SHP77 treated with DMSO at 0.1 percent for 48 hours (cell line): ENCODE measurements at places on chromosomes 5 and 9.

- DNase-seq: no peak
Observed at GRCh38 chr9:137434498-137435380, 6.4 kb downstream of the ENTPD8 start.

DNA sequence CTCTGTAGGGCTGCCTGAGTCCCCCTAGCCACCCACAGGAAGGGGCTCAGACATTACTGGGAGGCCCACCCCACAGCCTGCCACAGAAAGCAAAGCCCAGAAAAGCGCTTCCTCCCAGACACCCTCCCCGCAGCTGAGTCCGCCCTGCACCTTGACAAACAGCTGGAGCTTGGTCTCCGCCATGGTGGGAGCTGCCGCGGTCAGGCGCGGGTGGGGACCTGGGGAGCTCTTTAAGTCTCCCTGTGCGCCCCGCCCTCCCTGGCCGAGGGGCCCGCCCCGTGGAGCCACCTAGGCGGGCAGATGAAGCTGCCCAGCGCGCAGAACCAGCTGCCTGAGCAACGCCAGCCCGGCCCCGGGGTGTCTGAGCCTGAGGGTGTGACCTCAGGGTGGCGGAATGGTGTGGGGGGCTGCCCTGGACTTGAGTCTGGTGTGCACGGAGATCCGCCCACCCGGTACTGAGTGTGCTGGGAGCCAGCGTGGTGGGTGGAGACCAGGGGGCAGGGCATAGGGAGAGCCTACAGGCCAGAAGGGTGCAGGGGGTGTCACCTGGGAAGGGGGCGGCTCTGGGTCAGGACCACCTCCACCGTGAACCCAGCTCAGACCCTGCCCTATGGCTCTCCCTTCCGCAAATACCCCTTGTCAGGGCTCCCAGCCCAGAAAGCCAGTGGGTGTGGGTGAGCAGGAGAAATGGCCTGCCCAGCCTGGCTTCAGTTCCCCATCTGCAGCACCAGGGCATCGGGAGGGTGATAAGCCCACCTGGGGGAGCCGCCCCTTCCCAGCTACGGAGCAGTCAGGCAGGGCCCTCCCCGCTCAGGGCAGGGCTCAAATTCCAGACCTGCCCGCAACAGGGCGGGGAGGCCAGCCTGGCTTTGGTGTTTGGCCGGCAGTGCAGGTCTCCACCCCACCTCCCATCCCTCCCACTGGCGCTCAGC is at the start of gene CLIC3:
Gene CLIC3 (minus strand): TSS at position 208 of the 932 bp plus-strand sequence. CDS start 25 bp downstream, at position 183.
- DNase-seq: no peak

GRCh38 chr9:137230705-137231371 is at the start of gene SLC34A3:
Gene SLC34A3, plus strand, starts transcription at chr9:137230901. Its CDS starts 802 bp downstream, at chr9:137231703.
- no peak for DNase-seq

- DNase-seq: no peak
Observed at GRCh38 chr9:35436933-35437332, 53.0 kb upstream of the RUSC2 start.

DNA sequence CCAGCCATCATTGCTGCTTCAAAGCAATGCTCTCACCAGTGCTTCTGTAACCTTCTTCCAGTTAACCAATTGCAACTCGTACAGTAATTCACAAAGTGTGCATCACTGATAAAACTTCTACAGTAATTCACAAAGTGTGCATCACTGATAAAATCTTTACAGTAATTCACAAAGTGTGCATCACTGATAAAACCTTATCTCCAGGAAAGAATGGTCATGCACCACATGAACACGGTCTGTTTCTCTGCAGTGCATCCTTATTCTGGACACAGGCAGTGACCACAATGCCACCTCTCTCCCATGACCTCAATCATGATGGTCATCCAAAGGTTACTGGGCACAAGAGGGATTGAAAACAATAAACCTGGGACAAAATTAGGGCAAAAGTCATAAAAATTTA is 153.6 kb downstream of the TSSK1B start:
- no peak for DNase-seq

- DNase-seq: peak; percentile 4
Observed at GRCh38 chr5:179974246-179974945, 66.7 kb upstream of the TBC1D9B start.

GRCh38 chr9:33114746-33115145 is 38.3 kb upstream of the SMU1 start:
- DNase-seq: no peak

DNA sequence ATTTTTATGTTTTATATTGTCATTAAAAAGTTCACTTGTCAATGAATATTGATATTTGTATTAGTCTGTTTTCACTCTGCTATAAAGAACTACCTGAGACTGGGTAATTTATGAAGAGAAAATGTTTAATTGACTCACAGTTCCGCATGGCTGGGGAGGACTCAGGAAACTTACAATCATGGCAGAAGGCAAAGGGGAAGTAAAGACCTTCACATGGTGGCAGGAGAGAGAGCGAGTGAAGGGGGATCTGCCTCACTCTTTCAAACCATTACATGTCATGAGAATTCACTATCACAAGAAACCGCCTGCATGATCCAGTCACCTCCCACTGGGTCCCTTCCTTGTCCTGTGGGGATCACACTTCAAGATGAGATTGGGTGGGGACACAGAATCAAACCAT is 27.4 kb downstream of the SRD5A1 start:
- DNase-seq: no peak

GRCh38 chr5:147390654-147391225 is 119.1 kb downstream of the DPYSL3 start:
- DNase-seq: no peak

- DNase-seq: no peak
Observed at GRCh38 chr5:76104027-76104426, 20.8 kb downstream of the SV2C start.

DNA sequence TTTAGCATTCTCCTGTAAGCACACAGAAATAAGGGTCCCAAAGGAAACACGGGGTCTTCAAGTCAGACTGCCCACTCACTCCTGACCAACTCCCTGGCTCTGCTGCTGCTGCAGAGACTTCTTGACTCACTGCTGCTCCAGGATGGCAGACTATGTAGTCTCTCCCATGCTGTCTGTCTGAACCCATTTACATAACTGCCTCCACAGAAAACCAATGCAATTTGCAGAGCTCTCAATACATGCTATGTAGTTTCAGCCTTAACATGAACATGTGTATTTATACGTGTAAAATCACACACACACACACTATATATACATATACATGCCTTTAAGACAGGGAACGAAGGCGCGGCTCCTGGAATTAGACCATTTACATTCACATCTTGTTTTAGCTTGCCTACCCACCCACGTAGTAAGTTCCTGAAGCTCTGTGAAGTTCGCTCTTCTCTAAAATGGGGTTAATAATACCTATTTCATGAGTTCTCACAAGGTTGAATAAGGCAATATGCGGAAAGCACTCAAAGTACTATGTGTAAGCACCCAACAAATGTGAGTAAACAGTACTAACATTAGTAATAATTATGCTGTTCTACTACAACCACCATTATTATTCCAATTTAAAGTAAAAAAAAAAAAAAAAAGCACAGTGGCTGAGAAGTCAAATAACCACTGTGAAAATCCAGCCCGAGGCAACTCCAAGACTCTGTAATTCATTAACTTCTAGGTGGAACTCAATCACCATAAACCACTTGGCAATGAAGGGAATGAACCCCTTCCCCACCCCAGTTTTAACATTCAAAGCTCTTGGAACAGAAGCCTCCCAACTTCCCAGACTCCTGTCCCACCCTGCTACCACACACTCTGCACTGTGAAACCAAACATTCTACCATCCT is 31.8 kb downstream of the PRELID2 start:
- no peak for DNase-seq

GRCh38 chr5:16899171-16899570 is 36.9 kb downstream of the MYO10 start:
- no peak for DNase-seq

DNA sequence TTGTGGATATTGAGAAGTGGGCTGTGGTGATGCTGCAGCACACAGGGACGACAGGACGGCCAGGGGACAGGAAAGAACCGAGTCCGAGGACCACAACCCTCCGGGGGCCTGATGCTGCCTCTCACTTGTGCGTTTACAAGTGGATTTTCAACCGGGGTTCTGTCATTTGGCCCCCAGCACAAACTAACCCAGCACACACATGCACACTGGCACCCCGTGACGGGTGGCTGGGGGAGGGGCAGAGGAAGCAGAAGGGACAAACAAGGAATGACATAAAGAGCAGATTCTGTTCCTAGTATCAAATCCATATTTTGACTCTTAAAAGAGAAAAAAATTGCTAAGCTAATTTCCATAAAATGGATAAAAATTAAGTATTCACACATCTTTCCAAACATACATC is 18.3 kb upstream of the ZFYVE16 start:
- DNase-seq: no peak

DNA sequence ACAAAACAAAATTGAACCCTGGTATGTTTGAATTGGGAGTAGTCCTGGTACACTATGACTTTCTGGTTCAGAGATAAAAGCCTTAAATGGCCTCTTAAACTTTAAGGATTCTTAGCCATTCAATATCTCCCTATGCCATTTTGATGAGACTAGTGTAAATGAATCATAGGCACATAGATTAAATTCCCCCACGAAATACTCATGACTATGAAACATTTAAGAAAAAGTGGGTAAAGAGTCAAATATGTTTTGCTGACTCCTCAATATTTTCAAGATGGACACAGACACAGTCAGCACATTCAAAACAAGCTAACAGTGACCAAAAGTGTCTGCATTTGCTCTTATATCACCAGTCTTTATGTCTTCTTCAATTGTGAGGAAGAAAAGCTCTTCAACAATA is 278.3 kb downstream of the PDE4D start:
- no peak for DNase-seq

DNA sequence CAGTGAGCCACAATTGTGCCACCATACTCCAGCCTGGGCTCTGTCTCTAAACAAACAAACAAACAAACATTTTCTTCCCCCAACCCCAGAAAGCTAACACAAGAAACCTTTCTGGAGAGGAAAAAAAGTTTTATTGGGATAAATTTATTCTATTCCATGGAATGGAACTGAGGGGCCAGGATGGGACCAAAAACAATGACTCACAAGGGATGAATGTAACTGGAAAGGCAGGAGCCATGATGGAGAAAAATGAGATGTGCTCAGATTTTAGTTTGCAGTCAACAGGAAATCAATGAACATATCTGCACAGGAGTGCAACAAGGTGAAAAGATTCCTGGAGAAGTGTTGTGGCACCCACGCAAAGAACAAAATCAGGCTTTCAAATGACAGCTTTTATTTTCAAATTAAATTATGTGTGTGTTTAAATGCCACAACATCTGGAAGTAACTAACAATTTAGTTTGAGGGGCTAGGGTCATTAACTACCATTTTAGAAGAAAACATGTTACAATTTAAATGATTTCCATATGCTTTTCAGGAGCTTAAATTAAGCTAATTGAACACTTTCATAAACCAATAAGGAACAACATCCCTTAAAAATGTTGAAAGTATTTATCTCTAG is 208.6 kb downstream of the TSSK1B start:
- no peak for DNase-seq

DNA sequence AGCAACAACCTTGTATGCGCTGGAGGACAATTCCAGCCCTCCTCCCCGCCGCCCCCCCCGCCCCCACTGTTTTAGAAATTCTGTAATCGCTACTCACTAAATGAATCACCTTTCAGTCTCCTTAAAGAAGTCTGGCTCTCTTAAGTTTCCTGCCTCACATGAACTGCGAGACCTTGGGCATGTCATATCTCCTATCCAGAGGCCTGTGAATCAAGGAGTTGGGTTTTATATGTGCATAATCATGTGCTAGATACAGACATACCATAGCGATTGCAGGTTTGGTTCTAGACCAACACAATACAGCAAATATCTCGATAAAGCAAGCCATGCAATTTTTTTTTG is 337 bp upstream of the DMAC1 start:
- DNase-seq: no peak

DNA sequence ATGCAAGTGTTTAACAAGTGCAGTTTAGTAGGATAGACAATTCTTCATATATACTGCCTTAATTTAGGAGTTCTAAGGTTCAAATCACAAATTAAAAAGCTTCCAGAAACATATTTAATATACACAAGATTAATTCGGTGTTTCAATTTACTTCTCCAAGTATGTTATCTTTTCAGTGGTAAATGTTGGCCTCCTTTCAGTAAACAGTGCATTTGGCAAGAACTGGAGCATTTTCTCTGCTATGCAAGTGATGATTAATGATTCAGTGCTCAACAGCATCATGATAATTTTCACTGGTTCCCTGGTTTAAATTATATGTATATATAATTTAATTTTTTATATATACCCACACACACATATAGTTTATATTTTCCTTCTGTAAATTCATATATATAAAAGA is 541.7 kb downstream of the EFNA5 start:
- no peak for DNase-seq

GRCh38 chr5:54753034-54753433 is 232.4 kb downstream of the ESM1 start:
- no peak for DNase-seq
